Omental fat pad (tissue), 4 donors: ENCODE measurements at places on chromosomes 11 and 22.

- DNase-seq, result no peak
These were observed 20.8 kb downstream of the FADS3 start for GRCh38 chr11:61870541-61871031.

DNA sequence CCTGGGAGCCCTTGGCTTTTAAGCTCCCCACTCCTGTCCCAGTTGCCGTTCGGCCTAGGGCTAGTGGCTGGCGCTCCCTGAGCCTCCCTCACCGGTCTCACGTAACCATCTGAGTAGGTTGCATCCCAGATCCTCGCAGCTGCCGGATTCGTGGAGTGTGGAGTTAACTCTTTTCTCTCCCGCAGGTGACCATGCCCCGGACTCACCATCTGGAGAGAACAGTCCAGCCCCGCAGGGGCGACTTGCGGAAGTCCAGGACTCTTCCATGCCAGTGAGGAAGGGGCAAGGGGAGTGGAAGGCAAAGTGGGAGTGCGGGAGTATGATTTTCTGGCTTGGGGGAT, 902 bp downstream of the MUS81 start:
- no peak for DNase-seq

GRCh38 chr11:67261640-67261945, 4.7 kb upstream of the GRK2 start:
- DNase-seq, result no peak

GRCh38 chr22:41204992-41205900, at the start of gene L3MBTL2:
Gene L3MBTL2 (plus strand): TSS chr22:41205312. CDS start chr22:41205363, 51 bp downstream.
- DNase-seq, result peak; percentile 98

GRCh38 chr11:64753019-64753379, 6.8 kb downstream of the PYGM start:
- DNase-seq, result no peak

- no peak for DNase-seq
These were observed 19.7 kb upstream of the PDGFB start for GRCh38 chr22:39264349-39265038.

GRCh38 chr11:56558574-56558973, 15.5 kb upstream of the OR5M11 start:
- no peak for DNase-seq

- no peak for DNase-seq
These were observed 116.3 kb upstream of the RCN1 start for GRCh38 chr11:31974366-31975136.

- DNase-seq, result no peak
These were observed 51.6 kb upstream of the BARX2 start for GRCh38 chr11:129323896-129324502.

GRCh38 chr11:45374653-45375059, 88.5 kb upstream of the SYT13 start:
- no peak for DNase-seq

GRCh38 chr11:115173136-115173535, 331.1 kb downstream of the CADM1 start:
- no peak for DNase-seq

DNA sequence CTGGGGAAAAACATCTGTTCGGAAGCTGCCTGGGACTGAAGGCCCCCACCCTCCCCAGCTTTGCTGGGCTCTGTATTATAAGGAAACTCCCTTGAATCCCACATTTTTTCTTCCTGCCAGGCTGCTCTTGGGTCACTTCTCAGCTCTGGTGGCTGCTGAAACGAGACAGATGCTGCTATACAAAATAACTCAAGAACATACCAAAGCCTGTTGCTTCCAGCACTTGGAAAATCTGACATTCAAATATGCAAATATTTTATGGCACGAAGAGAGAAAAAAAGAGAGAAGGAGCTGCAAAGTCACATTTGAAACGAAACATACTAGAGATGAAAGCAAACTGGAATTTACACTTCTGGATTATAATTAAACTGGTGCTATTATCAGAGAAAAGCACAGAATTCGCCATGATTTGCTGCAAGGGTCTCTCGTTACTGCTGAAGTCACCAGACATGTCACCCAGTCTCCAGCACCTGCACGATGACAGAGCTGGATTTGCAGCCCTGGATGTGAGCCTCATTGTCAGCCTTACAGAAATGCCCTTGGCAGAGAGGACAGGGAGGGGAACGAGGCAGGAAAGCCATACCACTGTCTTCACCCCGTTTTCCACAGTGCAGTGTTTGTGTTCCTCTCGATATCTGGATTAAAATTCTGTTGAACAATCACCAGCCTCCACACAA, 47.9 kb upstream of the IGSF9B start:
- DNase-seq, result no peak

GRCh38 chr11:77299528-77299993, 1.9 kb downstream of the GDPD4 start:
- no peak for DNase-seq

GRCh38 chr11:20068691-20069090, 91.6 kb downstream of the DBX1 start:
- no peak for DNase-seq

GRCh38 chr22:37514526-37515051, 4.6 kb downstream of the CARD10 start:
- DNase-seq, result no peak

GRCh38 chr11:93842461-93842860, 8.0 kb downstream of the VSTM5 start:
- no peak for DNase-seq

- DNase-seq, result no peak
These were observed 81.0 kb downstream of the IGLL1 start for GRCh38 chr22:23498811-23499798.

GRCh38 chr11:121892131-121892681, 223.8 kb downstream of the BLID start:
- DNase-seq, result no peak

DNA sequence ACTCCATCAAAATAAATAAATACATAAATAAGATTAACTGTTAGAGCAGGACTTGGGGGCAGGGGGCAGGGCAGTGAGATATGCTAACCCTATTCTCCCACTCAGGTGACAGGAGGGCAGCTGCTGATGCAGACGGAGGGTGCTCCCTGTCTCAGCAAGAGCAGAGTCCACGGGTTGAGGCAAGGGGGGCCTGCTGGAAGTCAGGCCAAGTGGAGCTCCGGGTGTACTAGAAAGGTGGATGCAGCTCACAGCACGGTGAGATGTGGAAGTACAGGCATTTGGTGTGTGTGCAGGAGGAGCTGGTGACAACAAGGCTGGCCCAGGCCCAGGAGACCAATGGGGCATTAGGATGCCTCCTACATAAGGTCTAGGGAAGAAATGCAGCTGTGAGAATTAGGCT, 467.3 kb upstream of the B3GAT1 start:
- DNase-seq, result no peak

DNA sequence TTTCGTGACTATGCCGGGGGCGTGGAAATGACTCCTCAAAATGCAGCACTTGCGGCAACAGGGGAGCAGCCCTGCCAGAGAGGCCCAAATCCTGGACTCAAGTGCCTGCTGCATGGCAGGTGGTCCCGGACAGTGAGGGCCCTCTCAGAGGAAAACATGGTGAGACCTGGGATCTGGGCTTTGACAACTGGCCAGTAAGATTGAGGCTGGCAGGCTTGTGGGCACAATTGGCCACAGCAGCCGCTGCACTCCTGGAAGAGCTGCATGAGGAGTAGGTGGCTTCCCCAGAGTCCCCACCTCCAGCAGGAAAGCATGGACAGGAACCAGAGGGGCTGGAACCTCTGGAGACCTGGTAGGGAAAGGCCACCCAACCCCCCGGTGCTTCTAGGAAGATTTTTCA, 13.4 kb downstream of the LINC01488 start:
- DNase-seq, result no peak

GRCh38 chr11:43736502-43737200, 56.1 kb downstream of the HSD17B12 start:
- DNase-seq, result no peak

DNA sequence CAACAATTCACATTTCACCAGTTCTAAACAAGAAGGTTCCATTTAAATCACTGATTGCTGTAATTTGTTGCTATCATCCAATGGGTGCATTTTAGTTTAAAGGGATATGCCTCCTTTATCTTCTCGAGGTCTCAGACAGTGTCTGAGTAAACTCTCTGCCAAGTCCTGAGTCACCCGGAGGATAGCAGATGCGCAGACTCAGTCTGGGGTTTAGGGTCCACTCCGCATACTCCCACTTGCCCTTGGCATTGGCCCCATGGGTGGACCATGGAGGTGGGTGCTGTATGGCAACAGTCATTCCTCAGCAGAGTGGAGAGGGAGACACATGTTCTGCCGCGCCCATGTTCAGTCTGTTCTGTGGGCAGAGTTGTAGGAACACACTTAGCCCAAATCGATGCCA, 65.4 kb upstream of the CRTAM start:
- DNase-seq, result no peak

GRCh38 chr11:726278-727220, 20.5 kb downstream of the EPS8L2 start:
- no peak for DNase-seq

- no peak for DNase-seq
These were observed 27.9 kb upstream of the MOB2 start for GRCh38 chr11:1514336-1515061.

DNA sequence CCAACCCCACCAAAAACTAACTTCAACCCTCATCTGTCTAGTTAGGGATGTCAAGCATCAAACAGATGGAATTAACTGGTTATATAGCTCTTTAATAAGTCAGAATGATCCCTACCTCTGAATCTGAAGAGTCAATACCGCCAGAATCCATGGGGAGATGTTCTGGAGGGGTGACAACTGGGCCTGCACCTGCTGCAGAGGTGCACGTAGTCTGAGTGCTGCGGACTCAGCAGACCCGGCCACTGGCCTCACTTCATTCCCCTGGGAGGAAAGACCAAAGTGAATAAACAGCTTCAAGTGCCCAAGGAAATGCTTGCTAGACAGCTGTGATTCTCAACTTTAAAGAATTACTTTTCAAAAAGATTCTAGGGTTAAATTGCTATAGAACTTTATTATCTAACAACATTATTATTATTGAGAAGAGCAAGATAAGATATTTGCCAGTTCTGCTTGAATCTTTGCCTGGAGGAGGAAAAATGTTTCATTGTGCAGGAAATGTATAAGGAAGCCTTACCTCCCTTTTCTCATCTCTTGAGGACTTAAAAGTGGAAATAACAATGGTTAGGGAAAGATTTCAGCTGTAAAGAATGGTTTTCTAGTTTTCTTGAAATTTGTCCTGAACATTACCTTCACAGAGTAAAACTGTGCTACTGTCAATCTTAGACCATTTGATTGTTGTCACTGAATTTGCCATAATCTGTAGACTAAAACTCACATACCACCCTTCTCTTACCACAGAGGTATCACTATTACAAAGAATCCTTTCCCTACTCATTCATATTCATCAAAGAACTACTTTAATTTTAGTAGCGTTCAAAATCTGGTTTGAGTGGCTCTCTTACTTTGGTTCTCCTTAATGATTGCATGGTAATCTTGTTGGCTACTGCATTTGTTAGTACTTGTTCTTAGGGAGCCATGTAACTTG, 4.2 kb downstream of the XBP1 start:
- DNase-seq, result no peak

- DNase-seq, result no peak
These were observed 231.4 kb downstream of the LARGE1 start for GRCh38 chr22:33688903-33689302.
